ENCODE measurements at places on chromosomes 3 and 15.

- DNase-seq, result no peak
Observed at GRCh38 chr15:47366884-47367283, 350.4 kb upstream of the SEMA6D start.

DNA sequence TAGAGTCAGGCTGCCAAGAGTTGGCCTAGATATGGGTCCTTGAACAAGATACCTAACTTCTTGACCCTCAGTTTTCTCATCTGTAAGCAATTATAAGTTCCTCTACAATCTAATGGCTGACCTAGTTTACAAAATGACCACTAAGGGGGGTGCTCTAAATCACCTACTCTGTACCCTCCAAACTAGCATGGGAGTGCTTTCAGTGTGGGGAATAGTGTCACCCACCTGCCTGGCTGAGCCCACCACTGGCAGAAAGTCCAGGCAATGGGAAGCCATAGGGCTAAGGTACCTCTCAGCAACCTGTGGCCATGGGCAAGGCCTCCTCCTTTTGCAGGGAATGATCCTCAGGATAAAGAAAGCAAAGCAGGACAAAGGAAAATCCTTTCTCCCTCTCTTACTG, 58.9 kb downstream of the COL6A5 start:
- no peak for DNase-seq

- no peak for DNase-seq
Observed at GRCh38 chr15:65767264-65767595, 24.9 kb downstream of the DENND4A start.

GRCh38 chr3:44674211-44674610, 25.7 kb downstream of the ZNF35 start:
- DNase-seq, result no peak

- DNase-seq, result no peak
Observed at GRCh38 chr3:170982733-170983132, 43.8 kb downstream of the SLC2A2 start.

GRCh38 chr15:70767667-70768066, 4.3 kb upstream of the UACA start:
- no peak for DNase-seq

All from stimulated activated CD4-positive, alpha-beta T cell treated with anti-CD3 and anti-CD28 coated beads, Interleukin-1b, Interleukin-23, amount 100 ng/mL, for 4 hours (primary cell).